Thyroid gland (tissue), 4 donors: ENCODE measurements at places on chromosomes 6 and 20. TPM values are rescaled to one million over a fixed set of nuclear protein-coding genes. Genes with fewer than 3 reads are reported as not detected.

Gene FAM162B
- 16.0 TPM for total RNA-seq

- no peak for DNase-seq
Observed at GRCh38 chr6:154594496-154595198, 84.2 kb upstream of the CNKSR3 start.

Gene ENPP5
- total RNA-seq = 67.3 TPM

GRCh38 chr20:19974630-19975435, 42.3 kb upstream of the NAA20 start:
- peak; percentile 95 for DNase-seq

- no peak for DNase-seq
Observed at GRCh38 chr6:155333414-155333813, 19.1 kb upstream of the TFB1M start.

Gene WFDC13
- total RNA-seq = not detected

Gene EPB41L1
- 33.9 TPM for total RNA-seq

- DNase-seq = no peak
Observed at GRCh38 chr6:25907475-25908014, 22.9 kb downstream of the SLC17A2 start.

DNA sequence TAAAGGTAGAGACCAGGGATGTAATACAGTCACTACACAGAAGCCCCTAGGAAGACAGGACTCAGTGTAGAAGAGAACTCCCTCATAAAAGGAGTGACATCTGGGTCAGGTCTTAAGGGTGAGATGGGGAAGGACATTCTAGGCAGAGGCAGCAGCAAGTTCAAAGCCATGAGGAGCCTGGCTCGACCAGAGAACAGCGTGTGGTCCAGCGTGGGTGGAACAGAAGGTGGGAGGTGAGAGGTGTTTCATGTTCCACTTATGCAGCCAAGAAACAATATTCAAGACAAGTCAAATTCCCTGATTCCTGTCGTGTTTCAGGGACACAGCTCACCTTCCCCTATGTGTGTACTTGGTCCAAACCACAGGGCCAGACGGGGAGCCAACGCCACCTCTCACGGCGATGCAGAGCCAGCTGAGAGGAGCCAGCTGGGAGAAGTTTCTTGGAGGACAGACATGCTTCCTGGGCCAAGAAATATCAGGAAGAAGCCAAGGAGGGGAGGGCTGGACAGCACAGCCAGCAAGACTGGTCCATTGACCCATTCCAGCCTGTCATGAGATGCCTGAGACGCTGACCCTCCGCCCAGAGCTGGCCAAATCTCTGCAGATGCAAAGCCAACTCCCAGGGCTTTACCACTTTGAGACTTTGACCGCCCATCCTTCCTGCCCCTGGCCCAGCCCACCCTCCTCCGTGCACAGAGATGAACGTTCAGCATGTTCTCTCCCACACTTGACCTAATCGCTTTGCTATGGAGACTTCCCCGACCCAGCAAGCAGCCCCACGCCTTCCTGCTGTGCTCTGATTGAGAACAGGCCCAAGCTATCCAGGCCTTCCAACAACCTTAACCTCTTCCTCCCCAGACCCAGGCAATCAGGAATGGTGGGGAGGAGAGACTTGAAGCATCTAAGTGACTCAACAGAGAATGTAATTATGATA, 113.8 kb downstream of the PRND start:
- no peak for DNase-seq

Gene GPR6
- not detected for total RNA-seq

Gene THBS2
- 15.1 TPM for total RNA-seq

Gene NKAIN4
- total RNA-seq = 5.5 TPM

Gene MUC22
- not detected for total RNA-seq

GRCh38 chr20:905396-905961, 10.7 kb downstream of the ANGPT4 start:
- no peak for DNase-seq

GRCh38 chr20:37911838-37912281, 8.9 kb downstream of the VSTM2L start:
- DNase-seq = no peak

DNA sequence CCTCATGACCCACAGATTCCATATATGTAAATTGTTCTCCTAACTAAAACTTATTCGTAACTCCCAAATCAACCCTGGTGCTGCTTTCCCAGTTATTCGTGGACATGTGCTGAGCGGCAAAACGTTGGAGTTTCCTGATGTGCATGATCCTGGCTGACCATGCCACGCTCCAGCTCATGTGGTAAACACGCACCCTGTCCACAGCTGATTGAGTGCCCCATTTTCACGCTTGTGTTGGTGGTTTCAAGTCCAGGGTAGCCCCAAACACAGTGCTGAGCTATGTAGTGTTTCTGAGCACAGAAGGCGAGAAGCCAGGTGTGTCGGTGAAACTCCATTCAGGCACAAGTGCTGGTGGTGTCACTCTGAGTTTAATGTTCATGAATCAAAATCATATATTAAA, 19.1 kb upstream of the FOXC1 start:
- DNase-seq = no peak

Gene PDYN
- total RNA-seq = not detected

DNA sequence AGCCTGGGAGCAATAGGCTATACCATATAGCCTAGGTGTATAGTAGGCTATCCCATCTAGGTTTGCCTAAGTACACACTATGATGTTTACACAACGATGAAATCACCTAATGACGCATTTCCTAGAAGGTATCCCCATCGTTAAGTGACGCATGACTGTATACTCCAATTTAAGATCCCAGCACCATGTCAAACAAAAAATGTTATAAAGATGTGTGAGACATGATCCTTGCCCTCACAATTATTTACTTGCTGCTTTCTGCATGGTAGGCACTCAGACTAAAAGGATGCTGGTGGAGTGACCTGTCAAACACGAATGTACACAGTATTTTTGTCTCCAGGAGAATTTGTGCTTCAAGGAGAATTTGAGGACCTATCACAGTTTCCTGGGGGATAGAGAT, 32.3 kb downstream of the SNAP25 start:
- no peak for DNase-seq
